Stimulated activated naive B cell treated with anti-CD40 and anti-IgM and Interleukin-4, amounts not matched to agents 10 μg/mL and 1 μg/mL and 100 μg/mL, for 72 hours (primary cell): ENCODE measurements at places on chromosomes 2 and 18.

- DNase-seq: peak; percentile 62
Measured at GRCh38 chr18:46343931-46344372, 239.8 kb downstream of the HAUS1 start.

DNA sequence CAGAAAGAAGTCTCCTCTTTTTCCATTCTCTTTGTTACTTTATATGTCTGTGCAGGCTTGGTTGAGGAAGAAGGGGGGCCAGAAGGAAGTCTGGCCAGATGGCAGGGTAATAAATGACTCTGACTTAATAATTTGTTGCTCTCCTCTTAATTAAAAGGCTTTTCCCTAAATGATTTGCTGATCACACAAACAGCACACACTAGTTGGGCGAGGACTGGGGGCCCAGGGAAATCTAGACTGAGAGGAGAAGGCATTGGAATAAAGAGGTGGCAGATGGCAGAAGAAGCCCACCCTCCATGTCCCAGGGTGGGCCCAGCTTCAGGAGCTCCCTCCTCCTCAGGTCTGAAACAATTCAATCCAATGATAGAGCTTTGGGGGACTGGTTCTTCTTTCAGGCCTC lies 12.7 kb upstream of the SMARCAL1 start:
- DNase-seq: no peak

- DNase-seq: no peak
Measured at GRCh38 chr2:202344178-202344577, 31.9 kb upstream of the BMPR2 start.

- no peak for DNase-seq
Measured at GRCh38 chr2:146131048-146131447, 1611.1 kb upstream of the ZEB2 start.

DNA sequence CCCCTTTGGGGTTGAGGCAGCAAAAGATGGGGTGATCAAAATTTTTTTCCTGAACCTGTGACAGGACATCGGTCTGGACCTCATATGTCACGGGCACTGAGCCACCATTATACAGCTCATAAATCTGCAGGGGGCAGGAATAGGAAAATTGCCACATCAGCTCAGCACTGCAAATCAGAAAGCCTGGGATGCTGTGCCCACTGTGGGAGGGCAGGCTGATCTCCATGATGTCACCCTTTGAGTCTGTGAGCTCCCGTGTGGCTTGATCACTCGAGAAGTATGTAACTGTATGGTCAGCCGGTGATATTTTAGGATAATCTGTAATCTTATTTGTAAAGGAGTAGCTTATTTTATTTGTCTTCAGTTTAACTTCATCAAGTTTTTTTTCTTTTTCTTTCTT lies 17.7 kb upstream of the CRYBA2 start:
- DNase-seq: no peak

DNA sequence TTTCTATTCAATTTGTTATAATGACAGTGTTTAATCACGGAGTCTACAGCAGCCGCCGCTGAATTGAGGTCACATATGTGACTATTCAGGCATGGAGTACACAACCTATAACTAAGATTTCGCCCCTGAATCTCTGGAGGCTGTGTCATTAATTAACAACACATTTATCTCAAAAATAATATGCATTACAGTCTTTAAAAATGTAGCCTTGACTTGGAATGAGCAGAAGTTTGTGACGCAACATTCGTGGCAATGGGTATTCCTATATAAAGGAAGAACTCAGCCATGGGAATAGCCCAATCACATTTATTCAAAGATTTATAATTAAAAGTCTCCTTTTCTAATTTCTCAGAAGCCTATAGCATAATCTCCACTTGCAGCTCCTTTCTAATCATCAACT lies 60.6 kb upstream of the LYPD1 start:
- no peak for DNase-seq

DNA sequence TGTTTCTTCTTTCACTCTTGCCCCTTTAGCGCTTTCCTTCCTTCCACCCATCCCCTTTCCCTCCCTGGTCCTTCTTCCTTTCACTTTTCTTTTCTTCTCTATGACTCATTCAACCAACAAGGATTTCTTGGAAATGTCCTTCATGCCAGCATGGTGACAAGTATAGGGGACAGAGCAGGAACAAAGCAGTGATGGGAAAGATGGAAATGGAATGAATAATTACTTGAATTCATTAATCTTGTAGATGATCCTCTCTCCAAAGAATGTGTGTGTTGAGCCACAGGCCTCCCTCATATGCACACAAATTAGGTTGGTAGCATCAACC lies 1.5 kb downstream of the VAMP5 start:
- no peak for DNase-seq

DNA sequence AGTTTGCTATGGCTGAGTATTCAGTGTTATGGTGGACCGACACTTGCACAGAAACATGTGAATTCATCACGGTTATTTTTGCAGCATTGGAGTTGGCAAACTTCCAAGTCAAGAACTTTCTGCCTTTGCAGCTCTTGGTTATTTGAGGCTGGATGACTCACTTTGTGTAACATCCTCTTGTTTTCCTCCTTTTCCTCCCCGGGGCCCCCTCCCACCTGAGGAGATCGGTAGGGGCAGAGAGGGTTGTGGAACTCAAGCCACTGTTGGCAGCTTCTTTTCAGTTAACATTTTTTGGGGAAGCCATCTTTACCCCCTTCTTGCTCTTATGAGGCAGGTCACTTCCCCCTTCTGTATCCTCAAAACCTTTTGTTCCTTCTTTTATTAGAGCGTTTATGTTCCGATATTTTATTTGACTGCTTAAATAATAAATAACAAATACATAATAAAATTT lies 48.6 kb downstream of the DDX1 start:
- DNase-seq: no peak

DNA sequence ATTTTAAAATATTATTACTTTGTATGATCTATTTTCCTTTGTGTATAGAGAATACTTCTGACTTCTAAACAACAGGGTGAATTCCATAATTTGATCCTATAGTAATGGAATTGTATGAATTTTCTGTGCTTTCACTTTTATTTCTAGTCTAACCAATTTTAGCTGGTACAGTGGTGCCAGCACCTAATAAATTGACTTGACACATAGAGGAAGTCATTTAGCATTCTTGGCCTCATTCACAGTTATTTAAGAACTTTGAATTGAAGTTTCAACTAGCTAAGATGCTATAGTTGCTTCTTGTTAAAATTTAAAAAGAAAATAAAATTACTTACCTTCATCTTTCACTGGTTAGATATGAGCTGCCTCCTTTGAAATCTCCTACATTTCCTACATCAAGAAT lies 220.4 kb downstream of the CPS1 start:
- no peak for DNase-seq

DNA sequence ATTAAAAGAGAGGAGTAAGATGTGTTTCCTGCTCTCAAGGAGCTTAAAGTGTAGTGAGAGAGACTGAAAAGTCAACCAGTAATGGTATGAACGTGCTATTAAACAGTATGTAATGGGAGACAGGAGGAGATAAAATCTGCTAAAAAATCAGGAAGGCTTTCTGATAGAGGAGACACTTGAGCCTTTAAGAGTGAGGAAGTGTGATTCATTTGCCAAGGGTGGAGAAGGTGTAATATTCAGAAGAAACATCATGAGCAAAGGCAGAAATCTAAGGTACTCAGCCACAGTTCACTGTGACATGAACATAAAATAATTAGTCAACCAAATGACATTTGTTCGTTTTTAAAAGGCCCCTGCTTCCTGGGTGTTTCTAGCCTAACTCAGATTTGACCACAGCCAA lies 137.8 kb upstream of the SKOR2 start:
- DNase-seq: no peak

DNA sequence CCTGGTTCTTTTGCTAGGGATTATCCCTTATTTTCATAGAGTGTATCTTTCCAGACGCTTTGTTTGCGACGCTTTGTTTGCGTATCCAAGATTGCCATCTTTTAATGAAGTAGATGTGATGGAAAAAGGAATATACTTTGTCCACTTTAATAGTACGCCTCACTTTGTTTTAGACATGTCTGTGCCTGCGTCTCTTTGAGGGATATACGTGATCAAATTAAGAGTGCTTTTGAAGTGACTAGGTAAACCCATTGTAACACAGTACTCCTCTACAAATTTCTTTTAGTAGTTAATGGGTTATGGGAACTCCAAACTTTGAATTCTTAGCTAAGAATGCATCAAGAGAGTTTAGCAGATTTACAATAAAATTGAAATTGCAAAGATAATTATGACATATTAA lies 27.9 kb downstream of the ACSL3 start:
- no peak for DNase-seq

GRCh38 chr2:18045230-18045629 lies 166.8 kb downstream of the KCNS3 start:
- no peak for DNase-seq

- DNase-seq: no peak
Measured at GRCh38 chr2:11370377-11371091, 26.1 kb upstream of the ROCK2 start.

DNA sequence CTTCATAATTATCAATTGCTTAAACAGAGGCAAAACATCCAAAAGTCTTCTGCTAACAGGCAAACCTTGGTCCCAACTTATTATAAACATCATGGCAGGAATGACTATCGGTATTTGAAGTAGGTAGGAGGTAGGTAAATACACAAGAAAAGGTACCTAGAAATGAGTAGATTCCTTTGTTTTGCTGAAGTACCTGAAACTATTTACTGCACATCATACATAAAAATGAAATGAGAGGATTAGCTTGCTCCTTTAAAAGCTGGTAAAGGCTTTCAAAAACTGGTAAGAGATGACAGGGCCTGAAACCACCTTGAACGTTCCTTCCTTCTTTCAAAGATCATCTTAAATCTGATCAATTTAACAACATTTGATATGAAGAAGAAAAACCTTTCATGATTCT lies 55.2 kb upstream of the MAPRE2 start:
- DNase-seq: no peak

- no peak for DNase-seq
Measured at GRCh38 chr2:46493971-46494250, 14.5 kb downstream of the TMEM247 start.
